Stimulated activated CD8-positive, alpha-beta memory T cell treated with anti-CD3 and anti-CD28 coated beads, Interleukin-2, amount 100 ng/mL, for 1 hour (primary cell): ENCODE measurements at places on chromosomes 2 and 18.

GRCh38 chr2:32874931-32875330 is 71.8 kb upstream of the LTBP1 start:
- no peak for DNase-seq

DNA sequence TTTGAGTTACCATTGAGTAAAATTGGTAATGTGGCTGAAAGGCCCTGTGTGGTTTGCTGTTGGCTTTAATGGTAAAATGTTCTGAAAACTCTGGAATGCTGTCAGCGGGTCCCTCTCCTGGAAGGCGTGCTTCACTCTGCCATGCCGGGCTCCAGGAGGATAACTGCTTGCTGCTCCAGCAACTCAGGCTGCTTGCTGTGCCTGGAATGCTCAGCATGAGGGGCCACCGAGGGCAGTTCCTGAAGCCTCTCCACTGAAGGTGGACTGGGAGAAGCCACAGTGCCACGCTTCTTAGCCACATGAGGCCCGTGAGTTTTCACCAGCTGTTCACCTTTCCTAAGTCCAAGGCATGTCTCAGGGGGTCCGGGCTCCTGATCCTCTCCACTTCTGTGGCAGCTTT is 90.4 kb upstream of the FAM110C start:
- no peak for DNase-seq

- DNase-seq, result no peak
Measured at GRCh38 chr2:96128456-96128855, 9.8 kb downstream of the ASTL start.

GRCh38 chr2:120204022-120204405 is 19.2 kb downstream of the TMEM185B start:
- DNase-seq, result no peak
